ENCODE measurements at places on chromosomes 4 and X.

DNA sequence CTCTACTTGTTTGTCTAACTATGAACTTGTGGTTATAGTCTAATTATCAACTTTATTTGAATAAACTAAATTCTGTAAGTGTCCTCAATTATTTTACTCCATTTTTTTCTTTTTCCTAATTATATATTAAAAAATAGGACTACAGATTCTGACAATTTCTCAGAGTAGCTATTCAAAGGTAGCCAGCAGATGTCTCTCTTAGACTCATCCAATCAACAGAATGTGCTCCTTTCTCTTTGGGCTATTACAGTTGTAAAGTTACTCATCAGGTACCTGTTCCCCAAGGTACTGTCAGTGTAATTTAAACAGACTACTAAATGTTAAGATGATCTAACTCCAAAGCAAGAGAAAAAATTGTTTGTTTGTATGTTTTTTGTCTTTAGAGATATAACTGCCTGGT lies 248.6 kb downstream of the PCDH18 start:
- DNase-seq = peak; percentile 37

GRCh38 chrX:78957049-78957767 lies 12.0 kb downstream of the P2RY10 start:
- no peak for DNase-seq

GRCh38 chr4:5118091-5118786 lies 67.0 kb downstream of the STK32B start:
- no peak for DNase-seq

- DNase-seq = peak; percentile 18
Measured at GRCh38 chrX:70554523-70554922, 109.9 kb downstream of the DLG3 start.

DNA sequence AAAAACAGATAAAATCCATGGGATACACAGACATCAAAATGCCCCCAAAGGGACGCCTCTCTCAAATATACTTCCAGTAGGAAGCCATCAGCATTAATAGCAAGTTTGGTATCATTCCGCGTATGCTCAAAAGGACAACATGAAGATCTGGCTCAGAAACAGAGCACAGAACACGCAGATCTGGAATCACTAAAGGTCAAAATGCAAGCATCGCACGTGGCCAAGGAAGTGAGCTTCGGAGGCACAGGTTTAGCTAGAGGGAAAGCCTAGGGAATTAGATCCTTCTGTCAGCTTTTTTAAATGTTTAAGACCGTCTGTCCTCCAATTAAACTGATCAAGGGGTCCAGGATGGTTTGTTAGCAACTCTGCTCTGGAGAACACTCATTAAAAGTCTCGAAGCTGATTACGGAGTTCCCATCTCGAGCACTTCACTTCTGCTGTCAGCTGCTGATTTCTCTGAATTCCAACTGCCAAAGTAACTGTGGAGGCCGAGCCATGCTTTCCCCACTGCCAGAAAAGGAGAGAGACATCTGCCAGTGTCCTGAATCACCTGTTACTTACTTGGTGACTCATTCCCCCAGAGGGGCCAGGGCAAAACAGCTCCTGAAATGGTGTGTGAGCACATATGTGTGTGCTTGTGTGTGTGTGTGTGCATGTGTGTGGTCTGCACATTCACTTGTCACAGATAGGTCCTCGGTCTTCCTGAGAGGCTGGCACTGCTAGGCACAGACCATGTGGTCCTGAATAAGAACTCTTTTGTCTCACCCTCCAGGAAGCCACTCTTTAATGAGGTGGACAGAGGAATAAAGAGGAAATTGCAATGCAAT lies 177.7 kb upstream of the PPARGC1A start:
- DNase-seq = no peak

- DNase-seq = no peak
Measured at GRCh38 chr4:168021666-168022065, 70.7 kb upstream of the ANXA10 start.

- no peak for DNase-seq
Measured at GRCh38 chrX:39954851-39955250, 142.9 kb downstream of the BCOR start.

DNA sequence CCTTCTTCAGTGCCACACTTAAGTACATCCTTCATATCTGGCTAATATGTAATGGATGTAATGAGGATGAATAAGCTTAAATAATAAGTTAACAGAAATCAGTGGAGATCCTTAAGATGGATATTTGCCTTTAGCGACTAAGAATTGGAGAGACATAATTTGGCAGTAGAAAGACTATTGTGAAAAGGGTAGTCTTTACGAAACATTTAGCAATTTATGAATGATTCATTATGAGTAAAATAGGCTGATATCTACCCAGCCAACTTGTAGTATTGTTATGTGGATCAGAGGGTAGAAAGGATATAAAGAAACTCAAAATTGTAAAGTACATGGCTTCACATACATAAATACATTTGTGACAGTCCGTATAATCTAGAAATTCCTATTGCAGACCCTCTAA lies 2371.8 kb downstream of the PCDH7 start:
- DNase-seq = no peak

DNA sequence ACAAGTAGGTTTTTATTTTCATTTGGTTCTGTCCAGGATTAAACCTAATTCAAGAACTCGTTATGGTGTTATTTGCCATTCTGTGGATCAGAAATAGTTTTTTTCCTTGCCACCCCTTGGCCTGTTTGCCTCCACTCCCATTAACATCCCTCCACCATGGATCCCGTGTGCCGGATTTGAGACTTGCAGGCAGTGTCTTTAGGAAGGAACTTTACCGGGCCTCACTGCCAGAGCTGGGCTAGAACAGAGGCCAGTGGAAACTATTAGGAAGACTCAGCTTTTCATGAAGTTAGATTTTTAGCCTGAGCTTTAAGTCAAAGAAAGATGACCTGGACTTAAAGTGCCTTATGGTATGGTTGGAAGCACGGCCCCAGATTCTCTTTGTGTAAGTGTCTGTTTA lies 2.4 kb downstream of the KLHL2 start:
- no peak for DNase-seq

DNA sequence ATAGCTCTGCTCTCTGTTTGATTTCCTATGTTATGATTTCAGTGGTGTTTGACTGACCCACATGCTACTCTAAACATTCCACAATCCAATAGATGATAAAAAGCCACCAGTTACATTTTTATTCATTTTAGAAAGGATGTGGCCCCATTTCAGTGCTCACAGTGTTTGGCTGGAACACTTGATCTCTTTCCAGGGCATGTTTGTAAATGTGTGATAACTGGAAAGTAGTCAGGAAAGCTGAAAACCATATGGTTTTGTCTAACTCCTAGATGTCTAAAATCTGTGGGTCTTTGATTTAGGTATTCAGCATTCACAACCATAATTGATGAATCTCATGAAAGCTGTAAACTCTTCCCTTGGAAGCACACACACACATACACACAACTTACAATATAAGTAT lies 904.9 kb upstream of the AGA start:
- no peak for DNase-seq

DNA sequence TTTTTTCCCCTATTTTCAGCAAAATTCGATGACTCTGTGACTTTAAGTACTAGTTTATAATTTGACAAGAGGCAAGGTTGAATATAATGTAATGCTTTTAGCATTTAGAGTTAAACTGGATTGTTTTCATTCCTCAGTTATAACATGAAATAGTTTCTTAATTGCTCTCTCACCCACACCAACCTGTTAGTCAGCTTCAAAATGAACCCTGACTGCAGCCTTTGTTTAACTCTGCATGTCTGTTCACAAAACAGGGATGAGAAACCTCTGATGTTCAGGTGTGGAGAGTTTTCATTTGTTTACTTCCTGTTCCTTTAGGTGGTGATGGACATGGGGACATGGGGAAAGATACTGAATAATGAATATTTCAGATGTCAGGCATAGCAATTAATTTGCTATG lies 49.9 kb upstream of the MND1 start:
- peak; percentile 50 for DNase-seq

GRCh38 chrX:56057325-56057724 lies 174.8 kb upstream of the KLF8 start:
- no peak for DNase-seq

DNA sequence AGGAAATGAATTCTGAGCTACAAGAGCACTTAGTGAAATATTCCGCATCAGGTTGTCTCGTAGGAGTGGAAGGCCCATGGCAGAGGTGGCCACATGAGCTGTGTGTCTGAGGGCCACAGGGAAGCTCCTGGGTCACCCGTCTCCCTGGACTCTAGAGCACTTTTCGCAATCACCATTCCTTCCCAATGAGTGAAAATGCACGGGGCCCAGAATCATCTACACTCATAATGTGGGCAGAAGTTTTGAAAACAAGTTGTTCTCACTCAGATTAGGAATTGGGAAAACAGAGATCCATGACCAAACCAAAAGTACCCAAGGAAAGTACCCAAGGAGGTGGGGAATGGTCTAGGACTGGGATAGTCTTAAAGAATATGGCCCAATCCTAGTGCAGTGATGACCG lies 94.4 kb downstream of the SCD5 start:
- peak; percentile 35 for DNase-seq

DNA sequence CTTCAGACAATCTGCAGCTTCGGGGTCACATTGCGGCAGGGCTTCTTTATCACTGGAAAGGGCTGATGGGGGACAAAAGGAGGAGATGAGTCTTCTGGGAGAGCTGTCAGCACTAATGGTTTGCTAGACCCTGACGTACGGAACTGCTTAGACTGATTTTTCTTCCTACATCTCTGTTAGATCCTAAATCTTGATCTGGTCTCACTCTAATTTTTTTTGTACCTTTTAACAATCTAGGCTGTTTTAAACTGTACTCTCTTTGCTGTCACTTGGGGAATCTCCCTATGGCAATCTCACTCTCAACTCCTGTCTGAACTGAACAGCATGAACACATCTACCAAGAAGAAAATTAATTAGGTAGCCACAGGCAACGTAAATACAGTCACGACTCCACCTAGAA lies 120.1 kb downstream of the SNCA start:
- no peak for DNase-seq

DNA sequence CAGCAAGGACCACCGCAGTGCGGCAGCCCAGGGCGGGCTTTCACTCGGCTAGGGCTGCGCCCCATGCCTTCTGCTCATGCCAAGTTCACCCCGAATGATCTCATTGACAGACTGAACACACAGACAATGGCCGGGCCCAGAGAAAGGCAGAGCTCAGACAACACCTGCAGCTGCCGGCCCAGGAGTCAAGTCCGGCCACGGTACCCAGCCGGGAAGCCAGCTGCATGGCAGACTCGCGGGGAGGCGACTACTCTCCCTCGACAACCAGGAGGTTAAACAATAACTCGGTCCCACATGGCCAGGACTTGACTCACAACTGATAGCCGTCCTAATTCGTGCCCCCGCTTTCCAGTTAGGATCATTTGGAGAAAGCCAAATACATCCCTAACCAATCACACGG lies 50.4 kb downstream of the ABLIM2 start:
- DNase-seq = no peak

DNA sequence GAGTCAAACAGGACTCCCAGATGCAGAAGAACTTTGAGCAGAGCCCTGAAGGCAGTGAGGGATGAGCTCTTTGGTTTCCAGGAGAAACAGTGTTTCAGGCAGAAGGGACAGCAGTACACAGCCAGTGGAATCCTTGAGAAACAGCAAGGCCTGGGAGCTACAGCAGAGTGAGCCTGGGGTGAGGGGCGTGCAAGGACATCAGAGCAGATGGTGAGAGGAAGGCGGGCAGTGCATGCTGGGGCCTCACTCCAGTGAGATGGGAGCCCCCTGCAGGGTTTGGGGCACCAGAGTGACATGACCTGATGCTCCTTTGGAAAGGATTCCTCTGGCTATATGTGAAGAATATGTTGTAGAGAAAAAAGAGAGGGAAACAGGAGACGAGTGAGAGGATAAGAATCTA lies 98.1 kb upstream of the EGFL6 start:
- no peak for DNase-seq

GRCh38 chr4:128177498-128177897 lies 110.1 kb downstream of the PGRMC2 start:
- no peak for DNase-seq

DNA sequence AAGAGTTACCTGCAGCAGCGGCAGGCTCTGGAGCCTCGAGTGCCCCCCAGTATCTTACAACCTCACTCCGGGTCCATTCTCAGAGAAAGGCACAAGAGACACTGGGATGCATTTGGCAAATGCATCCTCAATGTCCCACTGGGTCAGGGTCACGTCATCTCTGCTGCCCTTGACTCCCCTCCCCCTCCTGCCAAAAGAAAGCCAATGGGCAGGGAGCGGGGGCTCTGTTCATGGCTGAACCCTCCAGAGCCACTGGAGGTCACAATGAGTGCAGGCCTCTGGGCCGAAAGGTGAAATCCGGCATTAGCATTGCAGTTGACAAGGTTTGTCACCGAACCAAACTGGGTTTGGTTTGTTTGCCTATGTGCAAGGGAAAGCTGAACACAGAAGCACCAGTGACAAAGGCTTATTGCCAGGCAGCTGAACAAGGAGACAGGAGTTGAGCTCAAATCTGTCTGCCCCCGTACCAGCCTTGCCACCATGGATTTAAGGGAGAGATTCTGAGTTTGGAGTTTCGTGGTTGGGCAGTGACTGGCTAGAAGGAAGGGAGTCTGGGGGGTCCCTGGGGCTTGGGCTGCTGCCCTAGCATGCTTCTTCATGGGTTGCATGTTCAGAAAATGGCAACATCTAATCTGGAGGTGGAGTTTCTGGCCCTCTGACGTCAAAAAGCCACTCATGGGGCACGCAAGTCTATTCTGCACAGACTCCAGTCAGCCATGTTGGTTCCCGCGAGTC lies 64.3 kb downstream of the HTRA3 start:
- DNase-seq = no peak

DNA sequence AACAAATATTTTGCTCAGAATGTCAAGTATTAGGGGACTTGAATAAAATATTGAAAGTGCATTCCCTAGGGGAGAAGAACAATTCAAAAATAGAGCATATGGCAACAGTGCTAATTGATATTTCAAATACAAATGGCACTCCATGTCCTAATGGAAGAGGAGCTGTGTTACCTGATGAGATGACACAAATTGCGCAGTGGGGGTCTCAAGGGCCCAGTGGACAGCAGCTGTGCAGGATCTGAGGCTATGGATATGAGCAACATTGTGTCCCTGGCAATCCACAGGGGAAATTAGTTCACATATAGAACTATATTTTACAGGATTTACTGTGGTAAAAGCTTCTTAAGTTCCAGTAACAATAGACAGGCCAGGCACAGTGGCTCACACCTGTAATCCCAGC lies 17.4 kb upstream of the USP46 start:
- no peak for DNase-seq

DNA sequence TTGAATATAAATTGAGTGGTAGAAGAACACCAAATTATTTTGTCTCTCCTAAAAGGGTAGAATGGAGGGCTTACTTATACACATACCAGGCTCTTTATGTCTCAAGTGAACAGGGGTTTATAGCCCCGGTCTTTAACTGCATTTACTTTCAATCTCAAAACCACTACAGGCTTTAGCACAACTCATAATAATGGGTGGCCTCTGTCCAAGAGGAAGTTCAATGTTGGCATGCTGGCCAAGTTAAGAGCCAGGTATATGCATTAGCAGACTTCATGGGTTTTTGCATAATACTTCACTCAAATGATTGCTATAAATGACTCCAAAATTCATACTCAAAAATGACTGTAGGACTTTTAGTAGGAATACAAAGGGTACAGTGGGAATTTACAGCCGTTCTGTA lies 118.5 kb upstream of the OTUD4 start:
- DNase-seq = no peak

GRCh38 chr4:24003926-24004325 lies 114.1 kb upstream of the PPARGC1A start:
- DNase-seq = no peak
